ENCODE measurements at places on chromosomes 1 and 21.

- no peaks in the 10 kb centered on the region for H3K27me3 ChIP-seq
- H3K4me3 ChIP-seq = no peak overlapping the region
- peaks cover 10% of the 10 kb centered on the region for H3K4me1 ChIP-seq
- H3K27ac ChIP-seq = peak overlapping the region; percentile 58
- peak; percentile 92 for DNase-seq
These were observed 41.7 kb upstream of the ZNF326 start for GRCh38 chr1:89953131-89953626.

DNA sequence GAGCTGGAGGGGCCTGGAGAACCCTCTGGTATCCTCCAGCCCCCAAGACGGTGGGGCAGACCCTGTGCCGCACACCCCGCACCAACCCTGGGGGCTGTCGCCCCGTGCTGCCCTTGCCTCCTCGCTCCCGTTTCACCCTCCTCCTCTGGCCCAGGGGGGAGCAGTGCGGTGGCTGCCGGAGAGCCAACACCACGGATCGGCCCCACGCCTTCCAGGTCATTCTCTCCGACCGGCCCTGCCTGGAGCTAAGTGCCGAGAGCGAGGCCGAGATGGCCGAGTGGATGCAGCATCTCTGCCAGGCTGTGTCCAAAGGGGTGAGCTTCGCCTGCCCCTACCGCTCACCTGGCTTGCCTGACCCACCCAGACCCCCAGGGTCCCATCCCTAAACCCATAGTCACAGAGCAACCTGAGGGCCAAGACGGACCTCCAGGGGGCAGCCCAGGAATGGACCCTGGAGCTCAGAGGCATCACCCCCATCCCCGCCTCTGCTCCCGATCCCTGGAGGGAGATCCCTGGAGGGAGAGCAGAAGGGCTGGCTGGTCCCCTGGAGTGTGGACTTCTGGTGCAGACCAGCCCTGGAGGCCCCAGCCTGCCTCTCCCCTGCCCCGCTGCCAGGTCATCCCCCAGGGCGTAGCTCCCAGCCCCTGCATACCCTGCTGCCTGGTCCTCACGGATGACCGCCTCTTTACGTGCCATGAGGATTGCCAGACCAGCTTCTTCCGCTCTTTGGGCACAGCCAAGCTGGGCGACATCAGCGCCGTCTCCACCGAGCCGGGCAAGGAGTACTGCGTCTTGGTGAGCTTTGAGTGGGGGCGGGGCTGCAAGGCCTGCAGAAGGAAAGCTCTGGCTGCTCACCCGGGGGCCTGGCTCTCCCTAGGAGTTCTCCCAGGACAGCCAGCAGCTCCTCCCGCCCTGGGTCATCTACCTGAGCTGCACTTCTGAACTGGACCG, 4.0 kb upstream of the SLC25A34 start:
- no peaks in the 10 kb centered on the region for H3K27me3 ChIP-seq
- no peak for DNase-seq
- H3K36me3 ChIP-seq = peaks cover 71% of the 10 kb centered on the region
- no peak overlapping the region for H3K27ac ChIP-seq

DNA sequence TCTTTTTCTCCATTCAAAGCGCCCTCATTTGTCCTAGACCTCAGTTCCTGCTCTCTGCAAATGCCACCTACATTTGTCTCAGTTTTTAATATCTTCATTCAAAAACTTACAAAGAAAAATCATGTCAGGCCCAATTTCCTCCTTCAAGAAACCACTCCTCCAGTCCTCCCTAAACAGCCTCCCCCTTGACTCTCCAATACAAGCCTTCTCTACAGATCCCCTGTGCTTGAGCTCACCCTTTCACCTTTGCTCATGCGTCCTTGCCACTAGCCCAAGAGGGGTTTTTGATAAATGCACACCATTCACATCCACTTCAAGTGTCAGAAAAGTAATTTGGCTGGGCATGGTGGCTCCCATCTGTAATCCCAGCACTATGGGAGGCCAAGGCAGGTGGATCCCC, 140.6 kb downstream of the RERE start:
- no peak for DNase-seq
- H3K27me3 ChIP-seq = no peaks in the 10 kb centered on the region
- no peaks in the 10 kb centered on the region for H3K36me3 ChIP-seq
- no peak overlapping the region for H3K4me3 ChIP-seq

- peaks cover 15% of the 10 kb centered on the region for H3K4me1 ChIP-seq
These were observed 39.6 kb upstream of the PIGC start for GRCh38 chr1:172483448-172483847.

GRCh38 chr21:32447224-32447623, 34.7 kb downstream of the EVA1C start:
- DNase-seq = no peak
- no peaks in the 10 kb centered on the region for H3K4me1 ChIP-seq
- H3K27ac ChIP-seq = no peak overlapping the region
- no peaks in the 10 kb centered on the region for H3K36me3 ChIP-seq

DNA sequence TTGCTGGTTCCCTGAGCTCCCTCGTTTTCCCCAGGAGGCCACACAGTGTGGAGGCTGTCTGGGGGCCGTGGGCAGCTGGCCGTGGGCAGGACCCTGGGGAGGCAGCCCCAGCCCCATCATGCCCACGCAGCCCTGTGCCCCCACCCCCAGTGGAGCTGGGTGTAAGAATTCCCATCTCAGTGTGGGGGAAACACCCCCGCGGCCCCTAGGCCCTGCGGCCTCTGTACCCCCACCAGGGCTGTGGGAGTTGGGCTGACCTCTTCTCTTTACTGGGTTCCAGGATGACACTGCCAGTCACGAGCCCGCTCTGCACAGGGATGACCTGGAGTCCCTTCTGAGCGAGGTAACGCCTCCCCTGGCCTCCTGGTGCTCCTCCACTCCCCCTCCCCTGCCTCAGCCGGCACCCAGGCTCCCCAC, 3.7 kb upstream of the PFKL start:
- H3K36me3 ChIP-seq = no peaks in the 10 kb centered on the region
- H3K4me1 ChIP-seq = peaks cover 8% of the 10 kb centered on the region
- no peak overlapping the region for H3K4me3 ChIP-seq
- no peak for DNase-seq
- no peaks in the 10 kb centered on the region for H3K27me3 ChIP-seq

DNA sequence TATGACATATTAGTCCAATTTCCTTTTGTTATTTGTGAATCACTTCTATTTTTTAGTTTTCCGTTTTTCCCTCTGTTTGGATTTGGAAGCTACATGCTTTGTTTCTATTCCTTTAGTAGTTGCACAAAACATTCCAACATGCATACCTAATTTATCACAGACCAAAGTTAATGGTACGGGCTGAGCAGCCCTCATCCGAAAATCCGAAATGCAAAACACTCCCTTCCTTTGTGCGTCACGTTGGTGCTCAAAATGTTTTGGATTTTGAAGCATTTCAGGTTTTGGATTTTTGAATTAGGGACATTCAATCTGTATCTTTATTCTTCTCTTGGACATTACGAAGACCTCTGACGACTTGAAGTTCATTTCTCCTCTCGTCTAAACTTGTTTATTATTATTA, 124.8 kb downstream of the PCNX2 start:
- H3K4me3 ChIP-seq = no peak overlapping the region
- no peaks in the 10 kb centered on the region for H3K36me3 ChIP-seq
- DNase-seq = peak; percentile 65
- H3K27ac ChIP-seq = no peak overlapping the region
- H3K27me3 ChIP-seq = no peaks in the 10 kb centered on the region

GRCh38 chr1:23470282-23471070, 13.5 kb downstream of the ASAP3 start:
- peaks cover 14% of the 10 kb centered on the region for H3K4me1 ChIP-seq
- H3K4me3 ChIP-seq = no peak overlapping the region
- no peak for DNase-seq
- no peak overlapping the region for H3K27ac ChIP-seq
- H3K27me3 ChIP-seq = no peaks in the 10 kb centered on the region
- H3K36me3 ChIP-seq = peaks cover 3% of the 10 kb centered on the region

- DNase-seq = peak; percentile 14
- H3K4me1 ChIP-seq = no peaks in the 10 kb centered on the region
- H3K27me3 ChIP-seq = no peaks in the 10 kb centered on the region
- no peaks in the 10 kb centered on the region for H3K36me3 ChIP-seq
- no peak overlapping the region for H3K27ac ChIP-seq
- H3K4me3 ChIP-seq = no peak overlapping the region
These were observed 732.4 kb downstream of the MATN1 start for GRCh38 chr1:29991025-29991424.

- H3K27me3 ChIP-seq = no peaks in the 10 kb centered on the region
- DNase-seq = peak; percentile 62
- peaks cover 8% of the 10 kb centered on the region for H3K4me1 ChIP-seq
- H3K36me3 ChIP-seq = no peaks in the 10 kb centered on the region
These were observed 157.4 kb downstream of the DNM3 start for GRCh38 chr1:171998711-171999110.

- H3K4me3 ChIP-seq = peak overlapping the region; percentile 70
- no peaks in the 10 kb centered on the region for H3K27me3 ChIP-seq
- no peak overlapping the region for H3K27ac ChIP-seq
- no peaks in the 10 kb centered on the region for H3K36me3 ChIP-seq
- no peak for DNase-seq
These were observed 831 bp downstream of the TMEM52 start for GRCh38 chr1:1917995-1918900.
